Activated naive CD8-positive, alpha-beta T cell treated with anti-CD3 and anti-CD28 coated beads, Interleukin-2, amount 50 U/mL, for 16 hours (primary cell): ENCODE measurements at places on chromosomes 12 and 14.

DNA sequence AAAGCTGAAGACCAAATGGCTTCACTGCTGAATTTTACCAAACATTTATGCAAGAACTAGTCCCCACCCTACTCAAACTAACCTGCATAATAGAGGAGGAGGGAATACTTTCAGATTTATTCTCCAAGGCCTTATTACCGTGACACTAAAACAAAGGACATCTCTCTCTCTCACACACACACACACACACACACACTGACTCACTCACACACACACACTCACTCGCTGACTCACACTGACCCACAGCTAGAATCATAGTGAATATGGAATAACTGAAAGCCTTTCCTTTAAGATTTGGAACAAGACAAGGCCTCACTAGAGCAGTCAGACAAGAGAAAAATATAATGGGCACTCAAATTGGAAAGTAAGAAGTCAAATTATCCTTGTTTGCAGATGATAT lies 1014.1 kb downstream of the TMTC2 start:
- no peak for DNase-seq

DNA sequence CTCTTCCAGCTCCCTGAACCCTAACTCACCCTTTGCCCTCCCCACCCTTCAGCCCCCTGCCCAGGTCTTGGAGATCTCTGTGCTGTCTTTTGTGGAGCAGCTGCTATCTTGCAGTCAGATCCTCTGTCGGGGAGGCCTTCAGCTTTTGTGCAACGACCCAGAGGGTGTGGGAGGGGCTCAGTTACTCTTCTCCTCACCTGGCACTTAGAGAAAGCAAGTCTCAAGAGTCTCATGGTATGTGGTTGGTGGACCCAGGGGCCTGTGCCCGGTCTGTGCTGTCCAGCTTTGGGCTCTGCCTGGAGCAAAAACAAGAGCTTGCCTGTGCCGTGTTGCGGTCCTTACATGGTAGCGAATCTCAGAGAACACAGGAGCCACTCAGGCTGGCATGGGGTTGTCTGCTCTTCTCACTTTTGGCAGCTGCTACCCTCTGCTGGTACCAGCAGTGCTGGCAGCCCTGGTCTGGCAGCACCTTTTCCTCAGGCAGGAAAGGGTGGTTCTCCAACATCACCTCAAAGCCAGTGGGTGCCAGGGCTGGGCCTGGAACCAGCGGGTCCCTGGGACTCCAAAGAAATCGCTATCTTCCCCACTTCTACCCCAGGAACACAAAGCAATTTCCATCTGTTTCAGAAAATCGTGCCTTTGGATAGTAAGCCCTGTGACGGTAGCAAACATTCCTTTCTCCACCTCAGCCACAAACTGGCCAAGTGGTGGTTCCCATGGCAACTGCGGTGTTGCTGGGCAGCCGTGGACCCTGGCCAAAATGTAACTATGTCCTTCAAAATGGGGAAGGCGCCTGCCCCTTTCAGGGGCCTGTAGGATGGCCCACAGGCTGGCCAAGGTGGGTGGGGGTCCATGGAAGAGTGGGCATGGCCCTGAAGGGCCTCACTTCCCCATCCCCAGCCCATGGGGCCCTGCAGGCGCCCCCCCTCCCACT lies 90.0 kb downstream of the RIN3 start:
- peak; percentile 21 for DNase-seq

GRCh38 chr12:23550753-23551152 lies 398.7 kb downstream of the SOX5 start:
- DNase-seq = no peak

- peak; percentile 61 for DNase-seq
Measured at GRCh38 chr12:111404362-111405148, 1.2 kb upstream of the SH2B3 start.
